Upper lobe of left lung (tissue), 6 donors: ENCODE measurements at places on chromosomes 7 and 10. TPM values are rescaled to one million over a fixed set of nuclear protein-coding genes. Genes with fewer than 3 reads are reported as not detected.

Gene TMEM273
- total RNA-seq: 23.7 TPM

Gene PBLD
- 4.6 TPM for total RNA-seq

Gene INMT
- total RNA-seq: 70.5 TPM

Gene TBC1D12
- total RNA-seq: 19.5 TPM

Gene PAPOLB
- 0.23 TPM for total RNA-seq

Gene ANKRD61
- 0.46 TPM for total RNA-seq

Gene ATXN7L1
- total RNA-seq: 14.5 TPM

Gene UCMA
- not detected for total RNA-seq

Gene ITPRID1
- not detected for total RNA-seq

Gene CPA5
- total RNA-seq: not detected

GRCh38 chr10:14433147-14433546 lies 102.4 kb upstream of the FRMD4A start:
- DNase-seq: no peak

- DNase-seq: no peak
Observed at GRCh38 chr7:44382459-44383265, 57.3 kb upstream of the CAMK2B start.

GRCh38 chr7:3953133-3953532 lies 652.1 kb downstream of the SDK1 start:
- no peak for DNase-seq

GRCh38 chr10:6838118-6838517 lies 258.0 kb upstream of the PRKCQ start:
- no peak for DNase-seq

- no peak for DNase-seq
Observed at GRCh38 chr7:52825611-52826010, 209.8 kb upstream of the POM121L12 start.

- DNase-seq: no peak
Observed at GRCh38 chr7:152122540-152122939, 97.1 kb downstream of the GALNT11 start.

GRCh38 chr10:77371848-77372799 lies 265.5 kb downstream of the KCNMA1 start:
- DNase-seq: no peak

DNA sequence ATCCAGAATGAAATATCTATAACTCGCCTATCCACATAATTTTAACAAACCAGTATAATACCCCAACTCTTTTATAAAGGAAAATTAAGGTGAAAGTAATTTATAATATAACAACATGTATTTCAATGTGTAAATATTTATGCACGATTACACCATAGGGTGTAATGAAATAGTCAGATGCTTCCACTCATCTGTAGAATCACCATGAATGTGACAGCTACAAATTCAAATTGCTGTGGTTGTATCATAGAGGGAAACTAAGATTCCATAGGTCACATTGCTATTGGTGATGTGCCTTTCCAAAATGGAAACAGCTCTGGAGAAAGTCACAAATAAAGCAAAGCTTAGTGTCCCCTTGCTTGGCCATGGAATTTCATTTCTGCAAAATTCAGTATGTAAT lies 95.7 kb downstream of the CPED1 start:
- no peak for DNase-seq
